A549 treated with GW870086 at 1 μM for 4 hours (cell line): ENCODE measurements at places on chromosomes 1 and 21. TPM values are rescaled to one million over a fixed set of nuclear protein-coding genes. Genes with fewer than 3 reads are reported as not detected.

The CAMK1G gene
- 0.16 to 0.51 TPM (median 0.26 TPM) in 5 replicates for total RNA-seq

The GBP4 gene
- 0.02 to 0.05 TPM (median 0.02 TPM) in 3 of 5 replicates, not detected in the others for total RNA-seq

The PRAMEF33 gene
- not detected in 5 replicates for total RNA-seq

The MYOM3 gene
- 5.8 to 7.1 TPM (median 6.7 TPM) in 5 replicates for total RNA-seq

The ANKRD13C gene
- 6.7 to 9.3 TPM (median 7.9 TPM) in 5 replicates for total RNA-seq

The CDK11A gene
- total RNA-seq = 19.1 to 25.9 TPM (median 23.5 TPM) in 5 replicates

The ZNF683 gene
- total RNA-seq = not detected in 5 replicates

The VWA5B1 gene
- total RNA-seq = not detected in 5 replicates

The SEC22B gene
- 6.5 to 8.7 TPM (median 8.2 TPM) in 5 replicates for total RNA-seq

The FGR gene
- 0.05 TPM in 1 of 5 replicates, not detected in the others for total RNA-seq
